Stimulated activated CD8-positive, alpha-beta memory T cell treated with anti-CD3 and anti-CD28 coated beads, Interleukin-4, amount 100 ng/mL, for 4 hours (primary cell): ENCODE measurements at places on chromosomes 4 and X.

DNA sequence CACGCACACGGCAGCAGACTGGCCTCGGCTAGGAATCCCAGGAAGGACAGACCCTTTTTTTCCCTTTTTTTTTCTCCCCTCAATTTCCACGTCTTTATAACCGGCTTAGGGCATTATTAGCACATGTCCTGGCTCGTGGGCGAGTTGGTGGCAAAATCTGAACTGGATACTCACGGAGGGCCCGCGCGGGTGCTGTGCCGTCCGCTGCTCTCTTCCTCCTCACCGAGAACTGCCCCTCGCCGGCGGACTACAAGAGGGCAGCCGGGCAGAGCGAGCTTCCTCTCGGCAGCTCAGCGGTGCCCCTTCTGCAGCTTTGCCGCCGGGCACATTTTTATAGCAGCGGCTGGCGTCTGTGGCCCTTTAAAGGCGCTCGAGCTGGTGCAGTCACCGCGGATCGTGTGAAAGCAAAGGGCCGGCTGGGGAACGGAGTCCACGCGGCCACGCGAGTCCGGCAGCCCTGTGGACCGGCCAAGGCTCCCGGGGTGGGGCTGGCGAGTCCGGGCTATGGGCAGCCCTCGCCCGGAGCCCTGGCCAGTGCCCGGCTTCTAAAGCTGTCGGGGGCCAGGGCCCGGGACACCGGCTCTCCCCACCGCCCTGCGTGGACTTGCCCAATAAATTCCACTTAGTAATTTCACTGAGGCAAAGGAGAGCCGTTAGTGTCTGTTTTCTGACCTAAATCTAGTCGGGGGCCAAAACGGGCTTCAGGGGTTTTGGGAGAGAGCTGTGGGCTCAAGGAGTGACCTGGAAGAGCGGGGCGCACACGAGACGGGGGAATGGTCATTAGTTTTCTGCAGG, 1.3 kb upstream of the CITED1 start:
- no peak for DNase-seq

- no peak for DNase-seq
Observed at GRCh38 chr4:20260821-20261220, 9.1 kb downstream of the SLIT2 start.

DNA sequence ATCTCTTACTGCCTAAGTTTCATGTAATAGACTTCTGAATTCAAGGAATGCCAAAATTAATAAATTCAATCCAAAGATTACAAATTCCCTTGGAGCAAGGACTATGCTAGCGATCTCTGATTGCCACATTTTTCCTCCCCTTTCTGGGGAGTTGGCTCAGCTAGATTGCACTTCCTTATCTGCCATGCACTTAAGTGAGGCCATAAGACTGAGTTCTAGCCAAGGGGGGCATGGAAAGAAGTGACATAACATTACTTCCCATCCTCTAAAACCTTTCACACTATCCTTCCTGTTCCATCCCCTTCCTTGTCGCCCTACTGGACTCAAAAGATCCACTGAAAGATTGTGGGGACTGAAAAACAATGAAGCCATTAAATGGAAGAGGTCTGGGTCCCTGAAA, 53.8 kb upstream of the TXK start:
- DNase-seq, result no peak

- no peak for DNase-seq
Observed at GRCh38 chr4:17523662-17524061, 8.7 kb downstream of the CLRN2 start.
